Stimulated activated CD4-positive, alpha-beta T cell treated with anti-CD3 and anti-CD28 coated beads, Interleukin-1b, Interleukin-23, amount 100 ng/mL, for 1 hour (primary cell): ENCODE measurements at places on chromosomes 13 and 19.

GRCh38 chr19:35860818-35861639 lies 4.3 kb downstream of the KIRREL2 start:
- DNase-seq = no peak

DNA sequence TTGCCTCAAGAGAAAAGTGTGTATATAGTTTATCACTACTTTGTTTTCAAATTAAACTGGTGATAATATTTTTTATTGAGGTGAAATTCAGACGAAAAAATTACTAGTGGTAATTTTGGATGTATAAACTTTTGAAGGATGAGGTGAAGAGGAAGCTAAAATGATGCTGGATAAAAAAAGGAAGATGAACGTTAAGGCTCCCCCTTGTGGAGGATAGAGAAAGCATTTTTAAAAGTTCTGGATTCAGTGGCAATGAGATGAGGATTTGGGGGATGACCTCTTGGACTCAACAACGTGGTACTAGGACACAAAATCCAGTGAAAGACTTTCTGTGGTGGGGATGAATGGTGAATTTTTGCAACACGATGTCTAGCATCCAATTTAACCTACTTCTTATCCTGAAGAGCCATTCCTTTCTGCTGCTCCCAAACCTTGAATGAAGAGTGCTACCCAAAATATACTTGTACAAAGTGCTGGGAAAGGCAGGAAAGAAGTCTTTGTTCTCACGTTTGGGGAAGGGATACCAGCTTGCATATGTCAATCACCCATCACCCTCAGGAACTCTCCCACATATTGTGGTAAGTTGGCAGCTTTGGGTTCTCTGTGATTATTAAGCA lies 7.3 kb upstream of the SIGLEC5 start:
- no peak for DNase-seq

DNA sequence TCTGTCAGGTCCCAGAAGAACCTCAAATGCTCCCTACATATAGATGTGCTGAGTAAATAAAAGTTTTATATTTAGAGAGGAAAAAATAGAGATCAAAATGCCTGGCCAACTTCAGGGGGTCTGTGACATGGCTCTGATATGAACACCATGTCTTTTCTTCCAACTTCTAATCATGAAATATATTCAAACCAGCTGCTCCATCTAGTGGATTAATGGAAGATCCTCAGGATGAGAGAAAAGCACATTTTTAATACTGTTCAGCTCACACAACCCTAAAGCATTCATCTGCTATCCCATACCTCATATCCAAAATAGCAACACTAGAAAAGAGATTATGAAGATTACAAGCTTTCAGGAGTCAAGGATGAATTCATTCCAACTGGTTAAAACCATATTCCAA lies 56.0 kb upstream of the DOCK9 start:
- DNase-seq = no peak

DNA sequence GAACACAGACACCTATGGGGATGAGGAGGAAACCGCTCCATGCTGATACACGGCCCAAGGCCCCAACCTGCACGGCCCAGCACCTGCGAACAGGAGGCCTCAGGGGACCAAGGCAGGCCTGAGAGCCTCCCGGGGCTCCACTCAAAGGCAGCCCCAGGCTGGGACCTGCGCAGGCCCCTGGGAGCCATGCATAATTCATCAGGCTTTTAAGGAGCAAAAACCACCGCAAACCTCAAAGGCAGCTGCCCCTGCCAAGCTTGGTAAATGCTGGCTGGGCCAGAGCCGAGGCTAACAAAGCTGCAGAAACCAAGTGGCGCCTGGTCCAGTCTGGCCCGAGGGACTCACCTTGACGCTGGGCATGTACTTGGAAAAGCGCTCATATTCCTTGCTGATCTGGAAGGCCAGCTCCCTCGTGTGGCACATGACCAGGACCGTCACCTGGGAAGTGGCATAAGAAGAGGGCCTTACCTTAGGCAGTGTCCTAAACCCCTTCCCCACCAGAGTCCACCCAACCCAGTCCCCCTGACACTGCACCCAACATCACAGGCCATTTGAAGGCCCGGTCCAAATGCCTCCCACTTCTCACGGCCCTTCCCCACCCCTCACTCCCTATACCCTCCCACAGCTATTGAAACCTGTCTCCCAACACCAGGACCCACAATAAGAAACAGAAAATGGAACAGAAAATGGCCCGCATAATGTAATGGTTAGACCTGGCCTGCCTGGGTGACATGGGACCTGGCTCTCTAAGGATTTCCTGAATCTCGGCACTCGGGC lies 7.8 kb downstream of the DDX39A start:
- no peak for DNase-seq

DNA sequence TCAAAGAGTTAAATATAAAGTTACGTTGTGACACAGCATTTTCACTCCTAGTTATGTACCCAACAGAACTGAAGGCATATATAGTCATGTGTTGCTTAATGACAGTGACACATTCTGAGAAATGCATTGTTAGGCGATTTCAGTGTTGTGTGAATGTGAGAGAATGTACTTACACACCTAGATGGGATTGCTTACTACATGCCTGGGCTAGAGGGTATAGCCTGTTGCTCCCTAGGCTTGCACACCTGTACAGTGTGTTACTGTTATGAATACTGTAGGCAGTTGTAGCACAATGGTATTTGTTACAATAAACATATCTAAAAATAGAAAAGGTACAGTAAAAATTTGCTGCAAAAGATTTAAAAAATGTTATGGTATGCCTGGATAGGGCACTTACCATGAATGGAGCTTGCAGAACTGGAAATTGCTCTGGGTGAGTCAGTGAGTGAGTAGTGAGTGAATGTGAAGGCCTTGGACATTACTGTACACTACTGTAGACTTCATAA lies 89.2 kb downstream of the DHRS12 start:
- no peak for DNase-seq

- no peak for DNase-seq
Measured at GRCh38 chr13:32211813-32212212, 103.3 kb downstream of the ZAR1L start.

- no peak for DNase-seq
Measured at GRCh38 chr19:1265615-1266128, 3.5 kb upstream of the CIRBP start.

- no peak for DNase-seq
Measured at GRCh38 chr19:16400911-16401591, 70.7 kb downstream of the EPS15L1 start.

DNA sequence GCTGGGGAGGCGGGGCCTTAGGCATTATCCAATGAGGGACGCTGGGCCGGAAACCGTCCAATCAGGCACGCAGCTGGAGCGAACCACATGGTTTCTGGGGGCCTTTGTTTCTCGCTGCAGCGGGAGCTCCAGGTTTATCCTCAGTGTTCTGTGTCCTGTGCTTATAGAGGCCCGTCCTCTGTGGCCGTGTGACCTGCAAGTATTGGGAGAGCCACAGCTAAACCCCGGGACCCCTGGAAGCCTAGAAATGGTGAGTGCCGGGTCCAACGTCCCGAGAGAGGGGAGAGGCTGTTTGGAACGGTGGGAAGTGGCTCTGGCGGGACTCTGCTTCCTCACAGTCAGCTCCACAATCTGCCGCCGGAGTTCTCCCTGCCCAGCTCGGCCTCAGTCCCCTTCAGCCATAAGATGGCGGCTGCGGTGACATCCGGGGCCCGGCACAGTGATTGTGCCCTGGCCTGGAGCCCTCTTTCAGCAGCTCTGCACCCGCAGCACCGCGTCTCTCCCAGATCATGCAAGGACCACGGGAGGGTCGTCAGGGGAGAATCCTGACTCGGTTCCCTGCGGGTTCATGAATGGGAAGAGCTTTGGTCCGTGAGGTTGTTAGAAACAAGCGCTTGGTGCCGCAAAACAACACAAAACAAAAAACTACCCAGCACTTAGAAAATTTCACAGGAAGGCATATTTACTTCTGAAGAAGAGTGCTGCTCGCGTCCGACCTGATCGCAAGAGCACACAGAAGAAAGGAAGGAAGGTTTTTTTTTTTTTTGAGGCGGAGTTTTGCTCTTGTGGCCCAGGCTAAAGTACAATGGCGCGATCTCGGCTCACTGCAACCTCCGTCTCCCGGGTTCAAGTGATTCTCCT lies at the start of gene ZNF253:
Gene ZNF253, plus strand, starts transcription at position 133 of the 861 bp plus-strand sequence. Its CDS starts 115 bp downstream, at position 248.
- DNase-seq = peak; percentile 77

- no peak for DNase-seq
Measured at GRCh38 chr13:50916701-50917184, 7.2 kb downstream of the RNASEH2B start.

DNA sequence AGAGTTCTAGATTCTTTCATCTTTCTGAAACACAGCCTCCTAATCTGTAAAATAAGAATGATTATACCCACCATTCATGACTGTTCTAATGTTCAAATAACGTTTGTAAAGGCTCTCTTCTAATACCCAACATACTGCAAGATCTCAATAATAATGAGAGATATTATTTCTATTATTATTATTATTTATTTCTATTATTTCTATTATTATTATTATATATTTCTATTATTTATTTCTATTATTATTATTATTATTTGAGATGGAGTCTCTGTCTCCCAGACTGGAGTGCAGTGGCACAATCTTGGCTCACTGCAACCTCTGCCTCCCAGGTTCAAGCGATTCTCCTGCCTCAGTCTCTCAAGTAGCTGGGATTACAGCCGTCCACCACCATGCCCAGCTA lies 395.5 kb downstream of the EFNB2 start:
- no peak for DNase-seq
